ENCODE measurements at places on chromosomes 13 and 19.

DNA sequence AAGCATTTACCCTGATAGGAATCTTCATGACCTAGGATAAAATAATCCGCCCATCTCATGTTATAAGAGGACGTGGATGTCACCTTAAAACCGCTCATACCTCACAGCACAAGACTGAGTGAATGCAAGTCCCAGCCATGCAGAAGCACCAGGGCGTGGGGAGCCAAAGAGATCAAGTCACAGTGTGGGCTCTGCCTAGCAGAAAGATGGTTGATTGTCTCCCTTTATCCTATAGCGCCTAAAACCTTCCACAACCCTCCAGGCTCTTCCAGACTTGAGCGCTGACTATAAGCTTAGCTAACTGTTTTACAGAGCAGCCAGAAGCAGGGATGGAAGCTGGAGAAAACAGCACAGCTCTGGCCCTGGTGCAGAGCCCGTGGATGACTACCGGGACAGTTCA, 6.8 kb upstream of the ANKRD10 start:
- DNase-seq = no peak

- DNase-seq = no peak
Observed at GRCh38 chr13:34148359-34148758, 330.4 kb downstream of the RFC3 start.

- DNase-seq = no peak
Observed at GRCh38 chr13:20354722-20355121, 122.6 kb upstream of the GJB6 start.

DNA sequence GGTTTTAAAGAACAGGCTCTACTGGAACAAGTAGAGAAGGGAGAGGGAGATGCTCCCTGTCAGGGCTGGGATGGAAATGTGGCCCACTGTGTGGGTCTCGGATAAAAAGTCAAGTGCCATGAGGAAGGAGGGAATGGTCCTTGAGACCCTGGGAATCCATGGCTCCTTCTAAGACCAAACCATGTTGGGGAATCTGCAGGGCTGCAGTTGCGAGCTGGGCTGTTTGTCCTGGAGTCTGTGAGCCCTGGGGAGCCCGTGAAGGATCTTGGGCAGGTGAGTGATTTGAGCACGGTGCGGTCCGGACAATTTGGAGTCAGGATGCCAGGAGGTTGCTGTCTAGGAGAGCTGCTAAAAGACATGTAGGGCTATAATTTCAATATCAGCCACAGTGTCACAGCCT, 359.4 kb downstream of the FGF9 start:
- no peak for DNase-seq

DNA sequence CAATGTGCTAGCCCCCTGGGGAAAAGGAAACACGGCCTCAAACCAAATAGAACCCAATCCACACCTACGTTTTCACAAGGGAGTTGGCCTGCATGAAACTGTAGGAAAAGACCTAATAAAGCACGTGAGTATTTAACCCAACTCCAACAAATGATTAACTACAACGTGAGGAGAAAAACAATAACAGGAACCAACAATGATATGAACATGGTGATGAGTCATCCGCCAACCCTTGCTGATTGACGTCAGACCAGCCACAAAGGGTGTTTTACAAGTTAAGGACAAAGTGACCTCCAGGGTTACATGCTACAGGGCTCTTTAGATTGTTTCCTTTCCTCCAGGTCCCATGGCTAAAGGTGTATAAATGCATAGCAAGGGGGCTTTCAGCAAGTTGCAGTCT, 460.5 kb downstream of the COG6 start:
- DNase-seq = no peak

DNA sequence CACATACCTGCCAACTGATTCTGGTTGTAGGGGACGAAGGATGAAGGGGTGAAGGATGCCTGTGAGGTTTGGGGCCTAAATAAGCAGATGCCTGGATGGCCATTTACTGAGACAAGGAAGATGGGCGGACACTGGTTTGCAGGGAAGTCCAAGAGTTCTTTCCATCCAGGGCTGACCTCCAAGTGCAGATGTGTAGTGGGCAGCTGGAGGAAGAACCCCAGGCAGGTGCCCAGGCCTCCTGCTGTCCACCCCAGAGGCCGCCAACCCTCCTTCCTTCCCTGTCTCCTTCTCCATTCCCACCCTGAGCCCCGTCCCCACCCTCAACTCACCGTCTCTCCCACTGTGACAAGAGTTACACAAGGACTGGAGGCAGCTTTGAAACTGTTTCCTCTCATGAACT, 171.5 kb downstream of the KATNAL1 start:
- no peak for DNase-seq

DNA sequence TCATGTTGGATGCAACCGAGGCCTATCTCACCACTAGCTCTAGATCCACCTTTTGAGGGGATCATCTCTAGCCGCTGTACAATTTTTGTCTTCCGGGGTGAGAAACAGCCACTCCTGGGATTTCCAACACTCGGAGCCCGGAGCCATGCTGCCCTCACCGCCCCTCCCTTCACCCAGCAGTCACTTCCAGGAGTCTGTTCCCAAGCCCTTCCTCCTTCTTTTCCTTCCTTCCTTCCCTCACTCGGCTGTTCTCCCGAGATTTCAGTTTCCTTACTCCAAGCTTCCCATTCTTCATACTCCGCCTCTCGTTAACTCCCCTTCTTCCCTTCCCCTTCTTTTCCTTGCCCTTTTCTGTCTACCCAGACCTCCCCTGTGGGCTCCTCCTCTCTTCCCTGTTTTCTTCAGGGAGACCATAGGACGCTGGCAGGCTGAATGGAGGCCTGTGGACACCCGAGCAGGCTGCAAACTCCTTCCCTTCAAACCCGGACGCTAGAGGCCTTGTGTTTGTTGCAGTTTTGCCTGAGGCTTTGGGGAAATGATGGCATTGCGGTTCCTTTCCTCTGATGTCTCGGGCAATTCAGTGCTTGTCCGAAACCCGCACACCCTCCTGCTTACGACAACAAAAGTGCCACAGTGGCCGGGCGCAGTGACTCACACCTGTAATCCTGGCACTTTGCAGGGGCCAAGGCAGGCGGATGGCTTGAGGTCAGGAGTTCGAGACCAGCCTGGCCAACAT, 96.0 kb downstream of the CAB39L start:
- DNase-seq = no peak

- no peak for DNase-seq
Observed at GRCh38 chr13:112916296-112916695, 52.7 kb upstream of the MCF2L start.

GRCh38 chr19:23095418-23095817, 21.4 kb upstream of the ZNF730 start:
- no peak for DNase-seq
